ENCODE measurements at places on chromosomes 5 and 9.

DNA sequence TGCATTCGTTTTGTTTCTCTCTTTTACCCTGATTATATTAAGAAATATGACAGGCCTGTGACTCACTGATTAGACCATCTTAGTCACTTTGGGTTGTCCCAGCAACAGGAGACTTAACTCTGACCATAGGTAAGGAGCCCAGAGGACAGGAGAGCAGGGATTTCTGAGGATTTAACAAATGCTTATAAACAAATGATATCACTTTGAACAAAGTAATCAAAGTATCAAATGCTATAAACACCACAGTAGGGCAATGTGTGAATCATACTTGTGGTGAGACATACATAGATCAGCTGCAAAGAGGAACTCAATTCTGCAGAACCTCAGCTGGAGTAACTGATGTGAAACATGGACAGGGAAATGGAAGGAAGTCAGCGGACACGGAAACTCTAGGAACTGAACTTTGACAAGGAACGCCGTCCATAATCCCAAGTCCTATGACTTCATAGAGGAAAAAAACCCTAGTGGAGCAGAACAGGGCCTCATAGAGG, 190.6 kb upstream of the MSX2 start:
- no peak for DNase-seq

DNA sequence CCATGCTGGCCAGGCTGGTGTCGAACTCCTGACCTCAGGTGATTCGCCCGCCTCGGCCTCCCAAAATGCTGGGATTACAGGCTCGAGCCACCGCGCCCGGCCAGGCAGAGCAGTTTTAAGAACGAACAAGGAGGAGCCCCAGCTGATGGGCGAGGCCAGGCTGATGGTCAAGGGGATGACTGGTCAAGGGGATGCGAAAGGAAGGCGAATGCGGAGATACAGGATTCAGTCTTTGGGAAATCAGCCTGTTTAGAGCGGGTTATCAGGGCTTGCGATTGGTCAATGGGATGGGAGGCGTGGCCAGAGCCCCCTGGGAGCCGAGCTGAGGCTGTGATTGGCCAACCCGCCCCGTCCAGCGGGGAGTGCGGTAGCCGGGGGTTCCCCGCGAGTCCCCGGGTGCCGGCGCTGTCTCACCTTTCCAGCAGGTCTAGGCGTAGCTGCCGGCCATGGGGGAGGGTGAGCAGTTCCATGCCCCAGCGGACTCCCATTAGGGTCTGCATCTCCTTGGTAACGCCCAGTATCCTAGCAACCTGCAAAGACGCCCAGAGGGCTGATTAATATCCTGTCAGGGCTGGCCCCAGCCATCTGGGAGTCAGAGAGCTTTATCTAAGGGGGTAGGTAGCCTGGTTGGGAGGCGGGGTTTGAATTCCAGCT, 7.5 kb upstream of the TOR2A start:
- DNase-seq: no peak

GRCh38 chr5:40436535-40437237, 243.0 kb upstream of the PTGER4 start:
- no peak for DNase-seq

- DNase-seq: no peak
These were observed 14.8 kb upstream of the CLPTM1L start for GRCh38 chr5:1359713-1360112.

- DNase-seq: no peak
These were observed 145.7 kb upstream of the TRPC7 start for GRCh38 chr5:136511046-136511445.

DNA sequence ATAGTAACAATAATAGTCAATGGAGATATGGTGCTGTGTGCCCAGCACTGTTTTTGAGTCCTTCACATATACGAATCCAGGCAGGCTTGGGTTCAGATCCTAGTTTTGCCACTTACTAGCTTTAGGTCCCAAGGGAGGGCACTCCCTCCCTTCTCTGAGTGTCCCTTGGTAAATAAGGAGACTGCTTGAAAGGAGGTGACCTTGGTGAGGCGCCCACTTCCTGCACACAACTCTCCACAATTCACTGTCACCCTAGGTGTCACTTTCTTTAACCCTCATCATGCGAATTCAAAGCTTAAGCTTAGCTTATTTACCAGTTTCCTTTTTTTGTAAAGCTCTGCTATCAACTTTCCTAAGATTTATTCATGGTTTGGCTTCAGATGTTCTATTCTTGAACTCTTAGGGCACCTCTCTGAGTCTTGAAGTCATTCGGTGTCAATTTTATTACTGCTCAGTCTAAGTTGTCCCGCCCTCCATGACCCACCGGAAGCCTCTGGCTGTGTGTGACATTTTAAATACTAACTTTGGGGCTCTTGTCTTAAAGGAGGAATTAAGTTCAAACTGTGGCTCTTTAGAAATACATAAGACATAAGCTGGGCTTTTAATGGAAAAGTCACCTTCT, 170.7 kb upstream of the ZNF618 start:
- no peak for DNase-seq

DNA sequence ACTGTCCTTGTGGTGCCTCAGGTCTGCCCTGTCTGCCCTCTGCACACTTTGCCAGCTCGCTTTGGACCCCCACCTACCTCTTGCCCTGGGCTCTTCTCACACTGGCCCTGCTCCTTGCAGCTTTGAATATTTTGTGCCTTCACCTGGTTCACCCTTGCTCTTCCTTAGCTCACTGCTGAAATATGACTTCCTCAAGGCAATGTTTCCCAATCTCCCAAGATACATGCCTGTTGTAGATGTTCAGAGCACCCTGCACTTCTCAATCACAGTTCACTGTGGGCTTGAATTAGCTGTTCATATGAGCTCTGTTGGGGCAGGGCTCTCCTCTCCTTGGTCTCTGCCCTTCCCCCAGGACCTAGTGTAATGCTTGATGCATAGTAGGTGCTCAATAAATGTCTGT, 8.0 kb downstream of the AFAP1L1 start:
- DNase-seq: no peak

GRCh38 chr9:87708986-87709728, 16.8 kb upstream of the CTSL start:
- DNase-seq: no peak

Data from vagina (tissue), 2 donors.